ENCODE measurements at places on chromosomes 5 and 9.

- DNase-seq = no peak
These were observed 633.4 kb downstream of the PSAT1 start for GRCh38 chr9:78930281-78930680.

DNA sequence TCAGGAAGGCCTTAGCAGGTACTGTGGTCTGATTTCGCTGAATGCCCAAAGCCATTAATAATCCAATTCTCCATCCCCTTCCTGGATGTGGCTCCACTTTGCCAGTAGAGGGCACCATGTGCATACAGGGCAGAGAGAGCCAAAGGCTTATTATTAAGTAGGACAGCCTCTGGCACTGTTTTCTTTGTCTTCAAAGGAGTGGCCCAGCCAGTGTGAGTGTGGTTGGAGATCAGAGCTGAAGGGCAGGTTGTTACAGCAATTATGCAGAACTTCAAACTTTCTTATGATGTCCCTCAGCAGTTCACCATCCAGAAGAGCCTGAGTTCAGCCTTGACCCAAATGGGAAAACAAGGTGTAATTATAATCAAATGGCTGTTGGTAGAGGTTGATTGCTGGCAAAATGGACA is 38.6 kb upstream of the CEMIP2 start:
- peak; percentile 25 for DNase-seq

GRCh38 chr5:7329141-7329540 is 66.8 kb upstream of the ADCY2 start:
- DNase-seq = no peak

GRCh38 chr9:114790521-114790920 is 15.3 kb downstream of the TNFSF15 start:
- DNase-seq = no peak

DNA sequence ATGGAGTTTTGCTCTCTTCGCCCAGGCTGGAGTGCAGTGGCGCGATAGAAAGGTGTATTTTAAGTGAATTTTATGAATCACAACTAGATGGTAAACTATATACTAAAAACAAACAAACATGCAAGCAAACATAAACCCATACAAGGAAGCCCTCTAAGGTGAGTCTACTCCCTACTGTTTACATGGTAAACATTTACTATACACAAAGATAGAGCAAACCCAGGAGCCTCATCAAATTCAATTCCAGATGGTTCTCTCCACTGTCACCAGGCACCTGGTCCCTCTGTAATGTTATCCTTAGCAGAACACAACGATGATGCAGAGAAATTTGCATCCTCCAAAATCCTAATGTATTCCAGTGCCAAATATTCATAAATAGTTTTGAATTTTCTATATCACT is 17.9 kb downstream of the ANKH start:
- DNase-seq = no peak

- no peak for DNase-seq
These were observed 242.5 kb downstream of the ARRDC3 start for GRCh38 chr5:91140657-91141056.

- DNase-seq = no peak
These were observed 1.3 kb downstream of the ADRB2 start for GRCh38 chr5:148827723-148828122.

DNA sequence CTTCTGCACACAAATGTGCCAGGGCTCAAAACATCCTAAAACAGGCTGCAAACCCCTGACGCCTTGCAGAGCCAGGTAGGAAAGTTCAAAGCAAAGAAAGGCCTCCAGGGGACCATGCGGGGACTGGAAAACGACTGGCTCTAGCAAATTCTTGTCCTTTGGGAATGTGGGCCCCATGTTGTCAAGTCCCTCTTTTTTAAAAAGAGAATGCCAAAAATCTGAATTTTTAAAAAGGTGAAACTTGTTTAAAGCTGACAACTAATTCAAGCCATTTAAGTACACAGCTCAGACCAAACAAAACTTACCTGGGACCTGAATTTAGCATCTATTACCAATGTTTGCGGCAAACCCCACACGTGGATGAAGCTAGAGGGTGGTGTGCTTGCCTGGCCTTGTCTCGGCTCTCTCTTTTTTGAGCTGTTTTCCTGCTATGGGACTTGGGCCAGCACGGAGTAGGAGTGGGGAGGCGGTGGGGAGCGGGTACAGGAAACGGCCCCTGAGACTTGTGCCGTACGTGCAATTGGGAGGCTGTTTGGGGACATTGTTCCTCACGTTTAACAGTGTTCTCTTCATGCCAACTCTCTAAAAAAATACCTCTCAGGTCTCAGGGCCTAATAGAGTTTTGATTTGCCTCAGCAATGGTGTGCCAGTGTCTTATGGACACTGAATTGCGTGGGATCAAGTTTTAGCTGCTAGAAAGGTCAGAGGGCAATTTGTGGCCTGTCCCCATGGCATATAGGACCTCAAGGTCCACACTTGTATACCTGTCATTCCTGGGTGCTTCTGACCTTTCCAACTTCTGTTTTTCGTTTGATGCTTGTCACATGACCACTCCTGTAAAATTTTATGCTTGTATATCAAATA is 15.1 kb upstream of the PHF19 start:
- no peak for DNase-seq

- no peak for DNase-seq
These were observed 2.6 kb upstream of the RORB start for GRCh38 chr9:74494490-74494889.

- DNase-seq = no peak
These were observed 23.7 kb downstream of the SNX30 start for GRCh38 chr9:112774006-112774996.

GRCh38 chr5:81852291-81853029 is 101.6 kb upstream of the SSBP2 start:
- peak; percentile 43 for DNase-seq

DNA sequence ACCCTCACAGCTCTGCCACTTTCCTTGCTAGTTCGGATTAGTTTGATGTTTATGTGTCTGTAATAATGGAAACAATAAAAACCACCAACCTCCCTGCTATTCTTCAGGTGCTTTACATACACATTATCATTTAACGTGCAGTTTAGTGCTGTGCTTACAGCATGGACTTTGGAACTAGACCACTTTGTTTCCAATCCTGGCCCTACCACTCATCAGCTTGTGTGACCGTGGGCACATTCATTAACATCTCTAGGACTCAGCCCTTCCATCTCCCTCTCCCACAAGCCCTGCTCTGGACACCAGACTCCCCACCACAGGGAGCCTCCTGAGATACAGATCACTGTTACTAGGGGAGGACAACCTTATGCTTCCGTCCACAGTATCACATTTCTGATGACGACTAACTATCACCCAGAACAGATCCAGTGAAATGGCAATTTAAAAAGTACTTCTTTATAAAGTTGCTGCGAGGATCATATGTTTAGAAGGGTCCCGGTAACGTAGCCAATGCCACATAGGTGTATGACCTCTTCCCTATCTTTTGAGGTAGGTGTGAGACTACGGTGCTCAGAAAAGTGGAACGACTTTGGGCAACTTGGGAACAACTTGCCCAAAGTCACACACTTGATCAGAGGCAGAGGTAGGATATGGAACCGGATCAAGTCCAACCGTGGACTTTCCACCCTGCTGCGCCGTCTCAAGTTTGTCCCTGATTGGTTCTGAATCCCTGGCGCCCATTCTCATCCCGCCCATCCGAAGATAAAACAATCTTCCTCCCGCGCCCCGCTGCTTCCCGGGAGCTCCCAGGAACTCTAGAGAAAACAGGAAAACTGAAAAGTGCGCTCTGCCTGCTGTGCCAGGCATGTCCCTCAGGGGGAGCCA is 132.4 kb upstream of the NIPBL start:
- peak; percentile 75 for DNase-seq

- no peak for DNase-seq
These were observed 37.2 kb downstream of the RCL1 start for GRCh38 chr9:4829969-4830368.

GRCh38 chr9:13127131-13127530 is 152.4 kb downstream of the MPDZ start:
- no peak for DNase-seq

Measured in NCI-H2107 (cell line).